ENCODE measurements at places on chromosomes 16 and 17.

- peak; percentile 30 for DNase-seq
Observed at GRCh38 chr17:20116683-20117309, 107.6 kb downstream of the SPECC1 start.

- no peak for DNase-seq
Observed at GRCh38 chr17:15342460-15342859, 1.1 kb upstream of the TEKT3 start.

GRCh38 chr17:80416260-80416939 lies 1.4 kb downstream of the ENDOV start:
- DNase-seq, result no peak

DNA sequence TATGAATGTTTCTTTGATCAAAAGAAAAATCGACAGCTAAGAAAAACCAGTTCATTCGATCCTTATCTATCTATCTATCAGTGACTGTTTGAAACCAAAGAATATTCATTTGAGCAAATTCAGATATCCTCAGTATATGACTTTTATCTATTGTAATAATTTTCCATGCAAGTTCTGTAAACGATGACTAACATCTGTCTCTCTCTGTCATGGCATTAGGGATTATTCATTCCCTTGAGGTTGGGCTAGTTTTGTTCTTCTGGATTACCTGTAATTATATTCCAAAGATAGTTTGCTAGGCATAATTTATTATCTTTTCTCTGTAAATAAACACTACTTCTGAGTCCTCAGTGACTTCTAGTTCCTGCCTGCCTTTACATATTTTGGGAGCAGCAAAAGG lies 497.7 kb upstream of the CDH11 start:
- DNase-seq, result no peak

- no peak for DNase-seq
Observed at GRCh38 chr17:80437532-80437931, 22.6 kb downstream of the ENDOV start.

- DNase-seq, result no peak
Observed at GRCh38 chr17:72952220-72952619, 140.3 kb downstream of the SLC39A11 start.

GRCh38 chr17:39213852-39214251 lies 11.9 kb downstream of the STAC2 start:
- DNase-seq, result no peak
